Bronchial smooth muscle cell (primary cell): ENCODE measurements at places on chromosomes 4 and X. TPM values are rescaled to one million over a fixed set of nuclear protein-coding genes. Genes with fewer than 3 reads are reported as not detected.

Gene H2BW1
- not detected in 2 replicates for total RNA-seq

Gene MGAT4D
- not detected in 2 replicates for total RNA-seq

Gene DRD5
- not detected in 2 replicates for total RNA-seq

Gene SUPT20HL2
- 0.16 TPM in 1 of 2 replicates, not detected in the other for total RNA-seq

Gene VCX
- total RNA-seq: not detected in 2 replicates

Gene SSX3
- not detected in 2 replicates for total RNA-seq

Gene FAM184B
- not detected in 2 replicates for total RNA-seq
